T-helper 22 cell (primary cell): ENCODE measurements at places on chromosomes 11 and 22.

DNA sequence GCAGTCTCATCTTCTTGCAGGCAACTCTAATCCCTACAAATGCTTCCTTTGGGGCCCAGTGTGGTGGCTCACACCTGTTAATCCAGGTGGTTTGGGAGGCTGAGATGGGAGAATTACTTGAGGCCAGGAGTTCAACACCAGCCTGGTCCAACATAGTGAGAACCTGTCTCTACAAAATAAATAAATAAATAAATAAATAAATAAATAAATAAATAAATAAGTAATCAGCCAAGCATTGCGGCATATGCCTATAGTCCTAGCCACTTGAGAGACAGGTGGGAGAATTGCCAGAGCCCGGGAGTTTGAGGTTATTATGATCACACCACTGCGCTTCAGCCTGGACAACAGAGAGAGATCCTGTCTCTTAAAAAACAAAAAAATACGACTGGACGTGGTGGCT, 34.1 kb upstream of the RRAS2 start:
- DNase-seq: no peak

DNA sequence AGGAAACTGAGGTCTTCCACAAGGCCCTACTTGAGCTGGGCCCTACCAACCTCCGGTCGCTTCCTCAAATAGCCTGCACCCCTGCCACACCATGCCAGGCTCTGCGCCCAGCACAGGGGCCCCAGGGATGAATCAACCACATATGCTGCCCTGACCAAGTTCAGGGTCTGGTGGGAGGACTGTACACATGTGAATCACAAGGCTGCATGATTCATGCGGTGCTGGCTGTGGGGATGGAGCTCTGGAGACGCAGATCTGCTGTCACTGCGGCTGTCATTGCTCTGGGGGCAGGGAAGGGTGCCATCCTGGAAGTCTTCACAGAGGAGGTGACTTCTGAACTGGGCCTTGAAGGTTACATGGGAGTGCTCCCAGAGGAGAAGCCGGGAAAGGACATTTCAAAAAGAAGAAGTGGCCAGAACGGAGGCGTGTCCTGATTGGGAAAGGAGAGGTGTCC, 21.5 kb downstream of the CYTH4 start:
- no peak for DNase-seq

GRCh38 chr22:27487600-27488452, 313.7 kb downstream of the MN1 start:
- no peak for DNase-seq

DNA sequence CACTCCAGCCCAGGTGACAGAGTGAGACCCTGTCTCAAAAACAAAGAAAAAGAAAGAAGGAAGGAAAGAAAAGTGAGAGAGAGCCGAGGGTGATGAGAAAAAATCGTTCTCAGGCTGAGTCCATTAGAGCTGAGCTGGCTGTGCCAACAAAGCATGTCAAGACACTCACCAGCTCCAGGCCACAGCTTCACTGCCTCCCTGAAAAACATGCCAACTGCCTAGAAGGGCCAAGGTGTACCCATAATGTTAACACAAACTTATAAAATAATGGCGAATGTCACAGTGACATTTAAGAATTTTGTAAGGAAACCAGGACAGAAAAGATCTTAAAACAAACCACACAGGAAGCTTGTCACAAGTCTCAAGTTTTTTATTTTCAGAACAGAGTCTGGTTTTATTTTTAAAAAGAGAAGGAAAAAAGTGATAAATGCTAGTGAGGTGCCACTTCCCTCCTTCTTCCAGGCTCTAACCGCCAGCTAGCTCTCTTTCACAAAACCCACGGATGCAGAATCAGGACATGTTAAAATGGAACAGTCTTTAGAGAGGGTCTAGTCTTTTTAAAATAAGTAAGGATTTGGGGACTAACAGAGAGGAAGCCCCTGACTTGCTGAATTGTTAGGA, 5.1 kb downstream of the TMEM121B start:
- DNase-seq: no peak

- no peak for DNase-seq
Measured at GRCh38 chr11:4466131-4466870, 16.1 kb upstream of the OR52K1 start.

DNA sequence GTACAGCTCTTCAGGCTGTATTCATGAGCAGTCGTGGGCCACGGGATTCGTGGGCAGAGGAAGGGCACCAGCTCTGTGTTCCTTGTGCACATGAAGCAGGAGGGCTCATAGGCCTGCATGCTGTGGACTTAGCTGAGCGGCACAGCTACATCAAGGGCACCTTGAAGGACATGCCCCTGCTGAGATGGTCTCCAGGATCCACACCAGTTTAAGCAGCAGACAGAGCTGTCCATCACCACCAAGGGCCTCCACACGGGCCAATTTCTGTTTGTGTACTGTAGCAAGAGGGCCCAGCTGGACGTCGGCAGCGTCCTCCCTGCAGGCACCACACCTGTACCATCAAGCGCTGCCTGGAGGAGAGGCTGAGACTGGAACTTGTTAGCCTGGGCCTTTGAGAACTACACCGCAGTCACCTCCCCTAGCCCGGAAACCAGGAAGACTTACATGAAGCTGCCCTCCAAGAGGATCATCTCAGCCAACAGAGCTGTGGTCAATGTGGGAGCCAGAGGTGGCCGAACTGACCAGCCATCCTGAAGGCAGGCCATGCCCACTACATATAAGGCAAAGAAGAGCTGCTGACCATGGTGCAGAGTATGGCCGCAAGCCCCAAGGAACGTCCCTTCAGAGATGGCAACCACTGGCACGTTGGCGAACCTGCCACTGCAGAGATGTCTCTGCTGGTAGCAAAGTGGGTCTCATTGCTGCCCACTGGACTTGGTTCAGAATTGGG, 32.7 kb upstream of the GNB1L start:
- no peak for DNase-seq

DNA sequence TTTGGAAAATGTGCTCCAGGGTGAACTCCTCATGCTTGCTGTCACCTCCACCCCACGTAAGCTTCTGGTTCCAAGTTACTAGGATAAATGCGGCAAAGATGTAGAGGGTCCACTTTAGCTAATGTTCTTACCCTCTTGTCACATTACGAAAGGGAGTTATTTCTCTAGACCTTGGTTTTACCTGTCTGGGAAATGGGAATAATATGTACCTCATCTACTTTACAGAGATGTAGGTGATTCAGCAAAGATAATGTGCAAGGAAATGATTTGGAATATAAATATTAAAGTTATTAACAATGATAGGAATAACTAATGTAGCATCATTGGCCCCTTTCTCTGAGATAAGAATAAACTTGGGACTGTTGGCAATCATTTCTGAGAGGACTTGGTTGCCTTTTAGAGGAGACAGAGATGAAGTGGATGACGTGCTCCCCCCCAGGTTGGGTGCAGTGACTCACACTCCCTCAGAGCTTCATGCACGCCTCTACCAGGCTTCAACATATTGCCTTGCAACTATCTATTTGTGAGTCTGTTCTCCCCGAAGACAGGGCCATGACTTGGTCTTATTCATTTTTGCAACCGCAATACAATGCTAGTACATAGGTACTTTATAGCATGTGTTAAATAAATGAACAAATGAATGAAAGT, 97.1 kb downstream of the ME3 start:
- DNase-seq: no peak

DNA sequence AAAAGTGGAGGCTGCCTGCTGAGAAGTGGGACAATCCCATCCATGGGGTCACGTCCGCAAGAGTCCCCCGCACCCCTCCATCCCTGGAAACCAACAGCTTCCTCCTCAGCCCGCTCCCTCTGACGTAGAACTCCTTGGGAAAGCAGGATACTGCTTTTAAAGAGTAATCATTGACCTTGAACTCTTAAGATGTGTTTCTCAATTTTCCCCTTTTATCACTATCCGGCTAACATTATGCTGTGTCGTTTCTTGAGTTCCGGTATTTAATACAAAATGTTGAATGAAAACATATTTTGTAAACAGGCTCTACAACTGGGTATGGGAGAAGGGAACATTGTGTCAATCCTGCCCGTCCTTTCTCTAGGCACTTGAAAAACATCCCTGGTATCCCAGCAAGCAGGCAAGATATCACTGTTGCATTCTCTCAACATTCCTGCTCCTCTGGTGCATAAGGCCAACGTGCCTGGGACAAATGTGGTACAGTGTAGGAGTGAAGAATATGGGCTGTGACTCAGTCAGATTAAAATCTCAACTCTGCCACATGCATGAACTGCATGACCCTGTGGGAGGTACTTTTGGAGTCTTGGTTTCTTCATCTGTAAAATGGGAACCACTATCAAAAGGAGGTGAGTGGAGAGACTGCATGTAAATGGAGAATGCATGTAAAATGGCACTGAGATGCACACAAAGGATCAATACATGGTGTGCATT, 52.8 kb downstream of the WT1 start:
- DNase-seq: no peak

GRCh38 chr22:37545703-37546436, 14.4 kb upstream of the CDC42EP1 start:
- no peak for DNase-seq

DNA sequence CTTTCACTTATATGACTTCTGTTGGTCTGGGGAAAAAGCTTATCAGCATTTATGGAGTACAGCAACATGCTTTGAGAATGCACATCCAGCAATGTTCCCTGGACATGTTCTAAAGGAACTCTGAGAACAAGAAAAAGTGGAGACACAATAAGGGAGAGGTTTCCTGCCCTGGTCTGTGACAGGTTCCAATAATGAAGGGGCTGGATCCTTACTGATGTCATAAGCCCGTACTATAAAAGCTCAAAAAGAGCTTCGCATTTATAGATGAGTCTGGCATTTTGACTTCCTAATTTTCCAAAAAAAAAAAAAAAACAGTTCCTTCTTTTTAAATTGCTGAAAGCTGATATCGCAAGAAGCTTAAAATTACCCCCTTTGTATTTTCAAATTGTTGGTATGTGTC, 129.1 kb downstream of the MPPED2 start:
- no peak for DNase-seq

- DNase-seq: no peak
Measured at GRCh38 chr11:19679952-19680828, 32.4 kb upstream of the NAV2 start.
